ENCODE measurements at places on chromosomes 12 and 14.

GRCh38 chr12:67681105-67681778 lies 32.7 kb downstream of the DYRK2 start:
- peak; percentile 94 for DNase-seq

DNA sequence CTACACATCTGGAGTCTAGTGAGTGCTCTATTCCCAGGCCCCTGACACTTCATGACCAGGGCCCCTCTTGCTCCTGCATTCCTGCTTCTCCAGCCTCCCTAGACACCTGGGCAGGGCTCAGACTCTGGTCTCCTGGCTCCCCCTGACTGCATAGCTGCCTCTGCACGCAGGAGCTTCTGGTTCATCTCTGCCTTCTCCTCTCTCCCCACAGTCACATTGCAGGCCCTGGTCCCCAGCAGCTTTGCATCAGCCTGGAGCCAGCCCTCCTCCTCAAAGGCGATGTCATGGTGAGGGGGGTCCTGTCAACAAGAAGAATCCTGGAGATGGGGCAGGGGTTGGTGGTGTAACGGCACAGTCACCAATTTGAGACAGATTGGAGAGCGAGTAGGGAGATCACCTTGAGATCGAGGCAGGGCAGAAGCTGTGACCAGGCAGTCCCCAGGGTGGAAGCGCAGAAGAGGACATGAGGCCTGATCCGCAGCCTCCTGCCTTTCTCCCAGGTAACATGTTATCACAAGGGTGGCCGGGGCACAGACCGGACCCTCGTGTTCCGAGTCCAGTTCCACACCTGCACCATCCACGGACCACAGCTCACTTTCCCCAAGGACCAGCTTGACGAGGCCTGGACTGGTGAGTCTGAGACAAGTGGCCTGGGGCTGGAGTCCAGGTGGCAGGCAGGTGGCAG lies 8.1 kb downstream of the TNS2 start:
- DNase-seq, result no peak

DNA sequence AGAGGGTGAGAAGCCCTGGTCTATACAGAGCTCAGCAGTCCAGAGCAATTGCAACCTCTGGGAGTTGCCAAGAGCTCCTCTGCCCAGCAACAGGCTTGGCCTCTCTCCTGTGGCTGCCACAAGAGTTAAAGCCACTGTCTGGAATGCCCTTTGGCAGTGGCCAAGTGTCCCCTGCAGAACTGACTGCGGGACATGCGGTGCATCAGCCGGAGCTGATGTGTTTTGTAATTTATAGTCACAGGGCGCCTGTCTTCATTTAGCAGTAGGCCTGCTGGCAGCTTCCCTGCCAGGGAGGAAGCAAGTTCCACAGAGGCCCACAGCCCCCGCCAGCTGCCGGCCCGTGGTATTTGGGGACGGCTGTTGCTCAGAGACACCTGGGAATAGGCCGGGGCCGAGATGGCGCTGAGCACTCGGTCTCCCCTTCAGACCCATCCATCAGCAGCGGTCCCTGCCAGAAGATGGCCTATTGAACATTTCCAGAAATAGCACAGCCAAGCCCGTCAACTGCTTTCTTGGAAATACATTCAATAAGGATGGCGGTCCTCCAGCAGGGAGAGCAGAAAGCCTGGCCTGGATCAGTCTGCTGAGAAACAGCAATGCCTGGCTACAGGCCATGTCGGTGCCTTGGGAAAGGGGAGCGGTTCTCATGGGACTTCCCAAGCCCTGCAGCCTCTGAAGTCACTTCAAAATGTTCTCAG lies 217.4 kb downstream of the CRADD start:
- no peak for DNase-seq

DNA sequence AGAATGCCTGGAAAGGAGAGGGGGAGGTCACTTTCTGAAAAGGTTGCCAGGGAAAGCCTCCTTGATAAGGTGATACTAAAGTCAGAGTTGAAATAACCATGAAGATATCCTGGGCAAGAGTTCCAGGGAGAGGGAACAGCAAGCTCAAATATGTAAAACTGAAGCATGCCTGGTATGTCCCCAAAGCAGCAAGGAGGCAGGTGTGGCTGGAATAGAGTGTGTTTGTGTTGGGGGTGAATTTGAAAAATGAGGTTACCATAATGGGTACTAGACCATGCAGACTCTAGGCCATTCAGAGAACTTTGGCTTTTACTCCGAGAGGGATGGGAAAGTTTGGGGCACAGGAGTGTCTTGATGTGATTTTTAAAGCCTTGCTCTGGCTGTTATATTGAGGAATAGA lies 66.7 kb upstream of the PTCSC3 start:
- DNase-seq, result no peak

GRCh38 chr14:43479596-43480195 lies 1027.4 kb downstream of the FSCB start:
- no peak for DNase-seq

DNA sequence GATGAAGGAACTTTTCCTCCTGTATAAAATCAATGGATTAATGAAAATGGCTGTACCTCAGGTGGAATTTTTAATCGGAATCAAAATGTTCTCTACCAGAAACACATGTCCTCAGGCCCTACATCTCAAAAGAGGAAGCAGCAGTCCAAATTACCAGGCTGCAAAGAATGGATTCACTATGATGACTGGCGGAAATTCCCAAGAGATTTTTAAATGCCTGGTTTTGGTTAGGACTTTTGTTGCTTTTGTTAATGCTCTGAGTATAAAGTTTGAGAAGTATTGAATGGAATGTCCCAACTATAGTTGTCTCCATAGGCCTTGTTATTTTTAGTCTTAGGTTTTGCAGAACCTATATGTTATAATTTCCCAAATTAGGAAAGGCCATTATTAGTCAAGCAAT lies 11.2 kb upstream of the IFNG start:
- DNase-seq, result no peak

GRCh38 chr14:79077096-79077495 lies 906.9 kb downstream of the NRXN3 start:
- no peak for DNase-seq

DNA sequence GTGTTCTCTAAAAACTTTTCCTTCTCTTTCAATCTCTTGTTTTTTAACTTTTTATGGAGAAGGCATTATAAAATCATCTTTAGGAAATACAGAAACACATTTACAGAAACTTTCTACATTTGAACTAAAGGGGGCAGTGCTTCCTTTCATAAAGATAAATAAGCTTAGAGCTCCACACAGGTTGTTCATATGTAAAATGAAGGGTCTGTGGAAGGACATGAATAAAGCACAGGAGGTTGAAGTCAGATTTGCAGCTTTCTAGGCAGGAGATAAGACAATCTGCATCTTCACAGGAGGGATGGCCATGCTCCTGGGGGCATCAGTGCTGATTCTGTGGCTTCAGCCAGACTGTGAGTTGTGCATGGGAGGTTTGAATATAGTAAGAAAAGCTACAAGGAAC lies 426.0 kb downstream of the DAD1 start:
- no peak for DNase-seq

DNA sequence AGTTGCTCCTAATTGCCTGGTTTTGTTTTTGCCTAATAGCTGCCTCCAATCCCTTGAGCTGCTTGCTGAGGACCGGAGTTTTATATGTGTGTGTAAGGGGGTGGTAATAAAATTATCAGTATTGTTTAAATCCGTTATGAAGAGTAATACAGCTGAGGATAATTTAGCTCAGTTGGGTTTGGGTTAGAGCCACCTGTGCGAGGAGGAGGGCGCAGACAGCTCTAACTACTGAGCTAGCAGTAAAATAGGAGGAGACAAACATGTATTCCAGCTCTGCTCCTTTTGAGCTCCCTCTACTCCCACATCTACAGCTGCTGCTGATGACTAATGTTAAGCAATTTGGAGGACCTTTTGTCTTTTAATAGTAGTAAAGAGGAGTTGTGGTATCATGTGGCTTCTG lies 61.5 kb downstream of the SPATS2 start:
- peak; percentile 36 for DNase-seq

- no peak for DNase-seq
These were observed 6.0 kb downstream of the FOXG1 start for GRCh38 chr14:28772613-28773012.

- DNase-seq, result no peak
These were observed 157.3 kb upstream of the NOS1 start for GRCh38 chr12:117518594-117519270.

DNA sequence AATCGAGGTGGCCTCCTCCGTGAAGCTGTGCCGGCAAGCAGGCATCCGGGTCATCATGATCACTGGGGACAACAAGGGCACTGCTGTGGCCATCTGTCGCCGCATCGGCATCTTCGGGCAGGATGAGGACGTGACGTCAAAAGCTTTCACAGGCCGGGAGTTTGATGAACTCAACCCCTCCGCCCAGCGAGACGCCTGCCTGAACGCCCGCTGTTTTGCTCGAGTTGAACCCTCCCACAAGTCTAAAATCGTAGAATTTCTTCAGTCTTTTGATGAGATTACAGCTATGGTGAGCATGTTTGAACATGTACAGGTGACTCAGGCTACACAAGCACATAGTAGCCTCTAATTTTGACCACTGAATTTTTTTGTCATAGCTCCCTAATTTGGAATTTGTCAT lies 59.7 kb downstream of the ATP2A2 start:
- DNase-seq, result no peak

GRCh38 chr12:78790148-78790547 lies 74.4 kb upstream of the SYT1 start:
- no peak for DNase-seq

DNA sequence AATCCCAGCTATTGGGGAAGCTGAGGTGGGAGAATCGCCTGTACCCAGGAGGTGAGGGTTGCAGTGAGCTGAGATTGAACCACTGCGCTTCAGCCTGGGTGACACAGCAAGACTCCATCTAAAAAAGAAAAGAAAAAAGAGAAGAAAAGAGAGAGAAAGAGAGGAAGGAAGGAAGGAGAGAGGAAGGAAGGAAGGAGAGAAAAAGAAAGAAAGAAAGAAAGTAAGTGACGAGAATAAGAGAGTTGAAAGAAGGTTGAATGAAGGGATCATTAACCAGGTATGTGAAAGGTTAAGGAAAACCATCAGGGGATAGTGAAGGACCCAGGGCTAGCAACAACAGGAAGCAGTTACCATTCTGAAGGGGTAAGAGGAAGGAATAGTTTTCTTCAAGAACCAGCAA lies 4.2 kb upstream of the DTD2 start:
- DNase-seq, result no peak

- DNase-seq, result no peak
These were observed 7.0 kb downstream of the VCPKMT start for GRCh38 chr14:50109342-50109741.

GRCh38 chr14:36021591-36022320 lies 154.8 kb downstream of the PTCSC3 start:
- no peak for DNase-seq

DNA sequence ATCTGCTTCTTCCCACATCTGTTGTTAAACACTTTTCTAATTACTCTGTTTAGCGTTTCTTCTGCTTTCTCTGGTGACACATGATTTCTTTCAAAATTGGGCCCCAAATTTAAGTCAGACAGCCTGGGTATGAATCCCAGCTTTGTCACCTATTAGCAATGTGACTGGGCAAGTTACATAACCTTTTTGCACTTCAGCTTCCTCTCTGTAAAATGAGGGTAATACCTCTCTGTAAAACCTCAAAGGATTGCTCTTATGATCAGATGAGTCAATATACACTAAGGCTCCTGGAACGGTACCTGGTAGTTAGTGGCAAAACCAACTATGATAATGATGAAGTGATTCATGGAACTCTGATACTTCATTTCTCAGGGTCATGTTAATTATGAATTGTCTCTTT lies 33.0 kb downstream of the E2F7 start:
- peak; percentile 11 for DNase-seq

GRCh38 chr14:91866061-91866460 lies 1.3 kb downstream of the TC2N start:
- DNase-seq, result no peak

- no peak for DNase-seq
These were observed 1102.8 kb downstream of the BCL11B start for GRCh38 chr14:98169170-98169587.

DNA sequence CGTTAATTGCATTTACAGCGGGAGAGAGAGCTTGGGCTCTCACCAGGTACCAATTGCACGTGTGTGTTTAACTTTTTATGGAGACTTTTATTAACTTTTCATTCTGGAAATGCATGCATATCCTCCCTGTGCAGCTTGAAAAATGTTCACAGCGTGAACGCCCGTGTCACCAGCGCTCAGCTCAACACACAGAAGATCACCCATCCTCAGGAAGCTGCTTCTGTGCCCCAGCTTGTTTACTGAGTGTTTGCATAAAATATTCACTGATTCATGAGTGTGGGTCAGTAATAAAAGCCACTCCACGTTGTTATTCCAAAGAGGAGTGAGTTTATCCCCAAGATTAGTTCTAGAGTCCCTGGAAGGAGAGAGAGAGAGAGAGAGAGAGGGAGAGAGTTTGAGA lies 75.5 kb upstream of the FZD10 start:
- DNase-seq, result no peak

DNA sequence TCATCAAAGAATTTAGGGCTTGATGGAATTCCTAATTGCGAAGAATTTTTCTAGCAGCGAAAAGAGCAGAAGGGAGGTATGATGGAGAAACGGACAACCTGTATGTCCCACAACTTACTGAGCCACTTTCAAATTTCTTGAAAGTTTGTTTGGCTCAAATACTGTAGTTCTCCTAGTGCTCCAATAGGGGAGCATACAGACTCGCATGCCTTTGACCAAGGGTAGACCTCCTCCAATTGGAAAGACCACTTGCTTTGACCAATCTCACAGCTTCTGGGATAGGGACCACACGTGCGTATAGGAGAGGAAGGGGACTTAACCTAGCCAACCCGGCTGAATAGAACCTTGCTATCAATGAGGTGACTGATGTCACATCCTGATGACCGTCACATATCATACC lies 28.6 kb downstream of the SLC35F4 start:
- DNase-seq, result no peak

- no peak for DNase-seq
These were observed 10.3 kb downstream of the KRT7 start for GRCh38 chr12:52243259-52243855.

- DNase-seq, result no peak
These were observed 22.7 kb downstream of the LRTM2 start for GRCh38 chr12:1842905-1843640.

DNA sequence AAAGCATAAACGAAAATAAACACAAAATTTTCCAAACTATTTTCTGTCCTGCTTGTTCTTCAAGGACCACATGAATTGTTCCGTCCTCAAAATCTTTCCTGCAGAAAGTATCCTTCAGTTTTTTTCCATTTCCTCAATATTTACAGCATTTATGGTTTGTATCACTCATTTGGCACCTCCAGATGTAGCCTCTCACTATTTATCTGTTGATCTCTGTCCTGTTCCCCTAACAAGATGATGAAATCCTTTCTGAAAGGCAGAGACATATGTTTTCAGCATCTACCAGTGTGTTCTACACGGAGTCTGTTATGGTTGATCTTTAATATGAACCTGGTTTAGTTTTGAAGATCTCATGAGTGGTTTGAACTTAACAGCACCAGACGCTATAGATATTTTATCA lies 490.2 kb downstream of the NELL2 start:
- DNase-seq, result no peak

DNA sequence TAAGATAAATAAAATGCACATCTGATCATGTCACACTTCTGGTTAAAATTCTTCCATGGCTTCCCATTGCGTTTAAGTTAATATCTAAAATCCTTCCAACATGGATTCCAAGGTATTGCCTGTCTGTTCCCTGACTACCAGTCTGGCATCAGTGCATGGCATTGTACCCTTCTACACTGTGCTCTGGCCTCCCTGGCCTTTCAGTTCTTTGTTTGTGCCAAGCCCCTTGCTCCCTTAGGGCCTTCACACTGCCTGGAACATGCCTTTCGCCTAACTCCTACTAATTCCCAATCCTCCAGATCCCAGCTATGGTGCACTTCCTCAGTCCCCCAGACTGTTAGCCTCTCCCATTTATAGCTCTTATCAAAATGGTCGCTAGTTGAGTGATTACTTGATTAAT lies 6.3 kb downstream of the CIPC start:
- no peak for DNase-seq

Measured in BJ (cell line).